Right ventricle myocardium superior (tissue), 1 donor: ENCODE measurements at places on chromosomes 5 and 9.

DNA sequence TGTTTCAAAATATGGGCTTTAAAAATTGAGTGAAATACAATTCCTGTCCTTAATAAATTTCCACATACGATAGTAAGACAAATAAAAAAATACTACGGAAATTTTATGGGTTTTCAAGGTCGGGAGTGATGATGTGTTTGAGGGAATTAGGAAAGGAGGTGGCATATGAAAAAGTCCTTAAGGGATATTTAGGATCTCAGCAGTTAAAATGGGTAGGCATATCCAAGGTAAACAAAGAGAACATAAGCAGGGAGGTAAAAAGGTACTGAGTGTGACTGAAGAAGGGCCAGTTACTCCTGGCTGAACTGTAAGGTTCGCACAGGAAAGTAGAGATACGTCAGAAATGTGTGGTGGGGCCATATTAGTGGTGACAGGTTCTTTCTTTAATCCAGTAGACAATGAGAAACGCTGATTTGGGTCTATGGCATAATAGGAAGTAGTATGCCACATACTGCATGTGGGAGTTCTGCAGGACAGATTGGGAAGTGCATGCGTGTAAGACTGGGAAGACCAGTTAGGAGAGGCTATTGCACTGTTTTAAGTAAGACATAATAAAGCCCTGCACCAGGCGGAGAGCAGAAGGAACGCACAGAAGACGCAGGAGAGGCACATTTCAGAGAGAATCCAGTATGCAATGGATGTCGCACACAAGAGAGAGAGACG lies 937 bp upstream of the HMGCR start:
- no peak for DNase-seq

GRCh38 chr5:119339344-119339743 lies 16.5 kb upstream of the TNFAIP8 start:
- no peak for DNase-seq

GRCh38 chr5:94847019-94847418 lies 228.6 kb downstream of the SLF1 start:
- no peak for DNase-seq

GRCh38 chr9:86043586-86043985 lies 55.8 kb downstream of the GOLM1 start:
- DNase-seq: no peak

DNA sequence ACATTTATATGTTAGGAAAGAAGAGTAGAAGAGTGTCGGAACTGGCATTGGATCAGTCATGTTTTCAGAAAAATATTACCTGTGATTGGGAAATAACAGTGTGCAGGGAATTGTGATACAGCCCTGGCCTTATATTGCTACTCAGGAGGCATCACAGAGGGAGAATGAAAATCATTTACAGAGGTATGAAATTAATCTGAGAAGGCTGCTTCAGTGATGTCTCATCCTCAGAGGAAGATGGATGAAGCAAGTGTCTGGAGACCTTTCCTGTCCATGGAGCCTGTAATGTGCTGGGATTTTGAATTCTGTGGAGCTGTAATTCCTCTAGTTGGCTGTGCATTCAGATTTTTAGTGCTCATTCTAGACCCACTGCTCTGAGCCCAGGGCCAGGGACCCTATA lies 3.8 kb downstream of the ACTBL2 start:
- no peak for DNase-seq

DNA sequence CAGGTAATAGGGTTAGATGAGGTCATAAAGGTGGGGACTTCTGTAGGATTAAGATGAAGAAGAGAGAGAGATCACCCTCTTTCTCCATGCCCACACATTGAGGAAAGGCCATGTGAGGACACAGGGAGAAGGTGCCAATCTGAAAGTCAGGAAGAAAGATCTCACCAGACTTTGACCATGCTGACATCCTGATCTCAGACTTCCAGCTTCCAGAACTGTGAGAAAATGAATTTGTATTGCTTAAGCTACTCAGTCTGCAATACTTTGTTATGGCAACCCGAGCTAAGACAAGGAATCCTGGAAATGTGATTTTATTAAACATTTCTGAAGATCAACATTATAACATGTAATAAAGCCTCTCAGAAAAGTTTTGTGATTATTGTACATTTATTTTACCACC lies 3.5 kb upstream of the CSNK1G3 start:
- no peak for DNase-seq
